SK-N-MC (cell line): ENCODE measurements at places on chromosomes 6 and 20.

DNA sequence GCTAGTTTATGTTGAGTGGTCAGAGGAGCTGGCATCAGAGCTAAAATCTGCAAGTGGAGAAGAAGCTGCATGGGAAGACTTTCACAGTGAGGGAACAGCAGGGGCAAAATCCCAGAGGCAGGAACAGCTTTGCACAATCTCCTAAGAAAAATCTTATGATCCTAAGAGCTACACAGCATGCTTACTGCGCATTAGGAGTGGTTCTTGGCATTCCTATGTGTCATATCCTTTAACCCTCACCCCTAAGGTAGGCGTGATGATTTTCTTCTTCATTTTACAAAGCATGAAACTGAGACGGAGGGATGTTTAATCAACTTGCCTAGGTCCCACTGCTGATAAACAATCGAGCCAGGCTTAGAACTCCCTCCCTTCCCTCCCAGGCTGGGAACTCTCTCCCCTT lies 313.6 kb upstream of the SULF2 start:
- DNase-seq, result no peak

DNA sequence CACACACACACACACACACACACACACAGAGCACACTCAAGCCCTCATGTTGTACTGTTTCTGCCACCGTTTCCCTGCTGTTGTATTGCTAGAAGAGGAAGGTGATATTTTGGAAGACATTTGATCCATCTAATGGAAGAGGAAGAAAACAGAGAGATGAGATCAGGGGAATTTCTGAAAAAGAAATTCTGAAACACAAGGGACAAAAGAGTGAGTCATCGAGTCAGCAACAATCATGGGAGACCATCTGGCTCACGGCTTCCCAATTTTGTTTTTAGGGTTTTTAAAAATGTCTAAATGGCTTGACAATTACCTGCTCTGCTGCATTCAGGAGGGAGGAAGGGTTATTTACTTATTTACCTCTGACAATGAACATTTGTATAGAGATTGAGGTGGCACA lies 22.0 kb downstream of the SOX4 start:
- DNase-seq, result no peak

GRCh38 chr6:139230391-139230840 lies 61.4 kb downstream of the TXLNB start:
- no peak for DNase-seq

- DNase-seq, result no peak
Measured at GRCh38 chr6:49535795-49536194, 14.7 kb upstream of the C6orf141 start.

DNA sequence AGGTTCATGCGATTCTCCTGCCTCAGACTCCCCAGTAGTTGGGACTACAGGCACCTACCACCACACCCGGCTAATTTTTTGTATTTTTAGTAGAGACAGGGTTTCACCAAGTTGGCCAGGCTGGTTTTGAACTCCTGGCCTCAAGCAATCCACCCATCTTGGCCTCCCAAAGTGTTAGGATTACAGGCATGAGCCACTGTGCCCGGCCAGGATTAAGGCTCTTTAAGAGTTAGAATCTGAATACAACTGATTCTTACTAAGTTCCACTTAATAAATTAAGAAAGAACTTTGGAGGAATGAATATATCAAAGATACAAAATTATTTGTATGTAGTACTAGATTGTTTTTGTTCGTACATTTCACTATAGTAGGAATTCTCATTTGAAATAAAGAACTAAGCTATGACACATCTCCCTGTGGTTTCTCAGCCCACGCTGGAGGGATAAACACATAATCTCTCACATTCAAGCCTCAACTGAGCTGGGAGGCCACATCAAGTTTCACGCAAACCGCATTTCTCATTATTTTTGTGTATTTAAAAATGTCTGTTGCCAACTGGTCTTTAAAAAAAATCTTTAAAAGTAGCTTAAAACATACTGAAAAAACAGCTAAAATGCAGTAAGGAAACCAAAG lies 34.2 kb downstream of the DTNBP1 start:
- no peak for DNase-seq

DNA sequence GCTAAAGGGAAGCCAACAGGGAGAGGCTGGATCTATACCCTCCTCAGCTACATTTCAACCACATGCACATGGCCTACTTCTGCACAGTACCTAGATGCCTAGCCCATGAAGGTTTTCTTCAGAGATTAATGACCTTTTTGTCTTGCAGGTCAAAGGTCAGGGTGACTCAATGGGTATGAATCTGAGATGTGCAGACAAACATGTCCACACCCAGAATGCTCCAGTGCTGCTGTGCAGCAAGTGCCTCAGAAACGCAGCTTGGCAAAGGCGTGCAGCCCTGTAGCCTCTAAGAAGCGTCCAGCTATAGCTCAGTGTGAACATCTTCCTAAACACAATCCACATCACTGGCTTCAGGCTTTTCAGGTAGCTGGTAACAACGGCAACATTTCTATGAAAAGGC lies 24.4 kb downstream of the MAP1LC3A start:
- DNase-seq, result no peak

- DNase-seq, result no peak
Measured at GRCh38 chr6:19312241-19312978, 524.8 kb upstream of the ID4 start.

- DNase-seq, result no peak
Measured at GRCh38 chr6:107629548-107630129, 139.7 kb downstream of the SOBP start.

- DNase-seq, result no peak
Measured at GRCh38 chr20:52004018-52004417, 187.6 kb downstream of the ZFP64 start.

DNA sequence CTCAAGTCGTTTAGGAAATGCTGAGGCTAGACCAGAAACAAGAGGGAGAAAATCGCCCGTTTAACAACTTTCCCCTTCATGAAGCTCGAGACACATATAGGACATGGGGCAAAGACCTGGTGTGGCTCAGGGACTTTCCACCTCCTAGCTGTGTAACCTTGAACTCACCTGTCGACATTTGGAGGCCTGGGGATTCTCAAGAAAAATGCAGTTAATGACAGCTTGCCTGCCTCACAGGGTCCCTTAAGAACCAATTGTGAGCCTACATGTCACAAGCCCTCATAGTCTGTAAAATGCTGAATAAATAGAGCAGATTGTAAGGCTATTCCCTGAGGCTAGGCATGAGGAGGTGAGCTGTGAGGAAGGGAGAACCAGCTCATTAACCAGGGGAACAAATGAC lies 35.1 kb downstream of the MGME1 start:
- no peak for DNase-seq

GRCh38 chr6:52647199-52647598 lies 23.7 kb upstream of the TMEM14A start:
- no peak for DNase-seq

GRCh38 chr6:51021171-51021570 lies 202.5 kb downstream of the TFAP2B start:
- peak; percentile 3 for DNase-seq

DNA sequence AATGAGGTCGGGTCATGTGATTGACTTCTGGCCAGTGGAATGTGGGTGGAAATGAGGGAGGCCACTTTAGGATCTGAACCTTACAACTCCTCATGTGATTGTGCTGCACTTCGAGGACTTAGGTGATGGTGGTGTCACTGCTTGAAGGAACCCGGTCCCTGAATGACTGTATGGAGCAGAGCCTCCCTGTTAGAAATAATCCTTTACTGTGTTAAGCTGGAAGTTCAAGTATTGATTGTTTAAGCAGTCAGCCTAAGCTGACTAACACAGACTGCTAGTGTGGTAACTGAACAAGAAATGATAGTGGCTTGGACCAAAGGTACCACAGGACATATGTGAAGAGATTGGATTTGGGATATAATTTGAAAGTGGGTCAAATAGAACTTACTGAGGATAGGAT lies 138.0 kb downstream of the OPN5 start:
- no peak for DNase-seq

- DNase-seq, result no peak
Measured at GRCh38 chr6:6775074-6775473, 186.6 kb downstream of the LY86 start.

DNA sequence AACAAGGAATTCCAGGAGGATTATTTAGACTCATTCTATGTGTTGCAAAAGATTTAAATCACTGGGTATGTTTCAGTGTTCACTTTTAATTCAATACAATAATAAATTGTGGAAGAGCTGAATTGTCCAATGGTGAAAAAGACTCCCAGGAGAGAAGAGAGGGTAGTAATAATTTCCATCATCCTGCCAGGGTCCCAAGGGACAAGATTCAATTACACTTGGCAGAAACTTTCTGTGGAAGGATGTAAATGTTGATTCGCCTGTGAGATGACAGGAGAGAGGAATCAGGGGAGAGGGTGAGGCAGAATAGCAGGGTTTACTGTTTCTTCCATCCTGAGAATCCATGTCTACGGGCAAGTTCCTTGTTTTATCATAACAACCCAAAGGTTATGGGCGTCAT lies 342.7 kb downstream of the ESR1 start:
- no peak for DNase-seq

GRCh38 chr6:40881501-40881900 lies 157.5 kb downstream of the UNC5CL start:
- DNase-seq, result no peak

DNA sequence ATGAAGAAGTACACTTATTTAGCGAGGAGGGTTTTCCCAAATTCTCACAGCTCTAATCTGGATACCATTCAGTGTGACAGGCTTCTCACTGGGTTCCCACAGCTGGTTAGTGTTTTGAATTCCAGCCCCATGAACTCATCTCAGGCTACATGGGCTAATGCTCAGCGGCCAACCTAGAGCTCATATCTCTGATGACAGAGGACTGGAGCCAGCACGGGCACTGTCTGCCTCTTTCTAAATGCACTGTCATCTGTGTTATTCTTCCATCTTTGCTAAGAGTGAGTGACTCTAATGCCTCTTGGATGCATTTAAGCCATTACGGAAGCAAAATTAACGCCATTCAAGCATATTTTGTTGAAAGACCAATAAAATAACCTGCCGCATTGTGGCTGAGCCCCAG lies 308.9 kb upstream of the JAG1 start:
- DNase-seq, result no peak

- DNase-seq, result peak; percentile 26
Measured at GRCh38 chr20:7375905-7376304, 564.4 kb downstream of the HAO1 start.

DNA sequence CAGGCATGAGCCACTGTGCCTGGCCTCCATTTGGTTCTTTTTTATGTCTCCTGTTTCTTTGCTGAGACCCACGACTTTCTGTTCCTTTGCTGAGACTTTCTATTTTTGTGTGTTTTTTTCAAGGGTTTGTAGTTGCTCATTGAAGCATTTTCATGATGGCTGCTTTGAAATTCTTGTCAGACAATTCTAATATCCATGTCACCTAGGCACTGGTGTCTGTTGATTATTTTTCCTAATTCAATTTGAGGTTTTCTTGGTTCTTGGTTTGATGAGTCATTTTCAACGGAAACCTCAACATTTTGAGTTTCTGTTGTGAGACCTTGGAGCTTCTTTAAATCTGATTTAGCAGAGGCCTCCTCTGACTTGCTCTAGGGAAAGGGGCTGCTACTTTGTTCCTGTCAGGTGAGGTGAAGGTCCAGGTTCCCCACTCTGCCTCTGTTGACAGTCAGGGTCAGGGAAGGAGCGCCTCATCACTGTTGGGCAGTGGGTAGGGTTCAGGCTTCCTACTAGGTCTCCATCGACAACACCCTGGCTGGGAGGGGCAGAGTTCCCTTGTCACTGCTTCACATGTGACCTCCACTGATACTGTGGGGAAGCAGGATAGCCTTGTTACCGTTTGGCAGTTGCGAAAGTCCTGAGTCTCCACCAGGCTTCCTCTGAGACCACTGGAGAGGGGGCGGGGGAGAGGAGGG lies 67.2 kb upstream of the RNF24 start:
- DNase-seq, result no peak

GRCh38 chr6:46244670-46245069 lies 73.9 kb upstream of the ENPP5 start:
- DNase-seq, result no peak

DNA sequence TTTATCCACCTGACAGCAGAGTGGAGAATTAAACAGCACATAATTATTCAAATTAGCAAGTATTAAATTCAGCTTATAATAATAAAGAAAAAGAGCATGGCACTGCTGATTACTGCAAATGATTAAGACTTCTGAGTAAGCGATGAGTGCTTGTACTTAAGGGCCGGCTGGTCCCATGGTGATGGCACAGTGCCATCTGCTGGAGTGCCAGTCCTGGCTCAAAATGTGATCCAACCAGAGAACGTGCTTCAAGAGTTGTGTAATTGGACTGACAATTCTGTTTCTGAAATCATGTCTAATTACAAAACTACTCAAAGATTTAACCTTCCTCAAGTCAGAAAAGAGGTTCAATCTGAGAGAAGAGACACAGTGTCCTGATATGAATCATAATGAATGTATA lies 181.6 kb upstream of the RGS17 start:
- DNase-seq, result peak; percentile 16

GRCh38 chr6:127186889-127187288 lies 68.4 kb downstream of the RSPO3 start:
- no peak for DNase-seq

- DNase-seq, result no peak
Measured at GRCh38 chr20:50774515-50774914, 20.3 kb upstream of the BCAS4 start.

DNA sequence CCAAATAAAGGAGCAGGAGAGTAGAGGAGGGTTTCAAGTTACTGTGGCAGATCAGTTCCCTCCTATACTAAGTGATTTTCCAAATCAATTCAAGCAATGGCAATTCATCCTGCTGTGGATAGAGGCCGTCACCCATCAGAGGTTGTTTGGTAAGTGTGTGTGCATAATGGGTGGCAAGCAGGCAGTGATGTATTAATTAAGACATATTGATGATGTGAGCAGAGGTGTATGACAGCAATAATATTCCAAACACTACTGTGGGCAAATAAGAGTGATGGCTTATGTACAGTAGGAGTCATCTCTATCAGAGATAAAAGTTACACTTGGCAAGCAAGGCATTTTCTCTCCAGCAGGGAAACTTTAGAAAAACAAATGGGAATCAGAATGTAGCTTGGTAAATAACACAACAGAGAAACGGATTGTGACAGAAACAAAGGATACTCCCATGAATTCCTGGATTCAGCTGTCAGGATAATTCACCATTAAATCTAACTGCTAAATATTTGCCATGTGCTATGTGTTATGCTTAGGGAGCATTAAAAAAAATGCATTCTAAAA lies 196.3 kb downstream of the KHDC1L start:
- no peak for DNase-seq

GRCh38 chr6:79911992-79912391 lies 35.4 kb downstream of the ELOVL4 start:
- no peak for DNase-seq

DNA sequence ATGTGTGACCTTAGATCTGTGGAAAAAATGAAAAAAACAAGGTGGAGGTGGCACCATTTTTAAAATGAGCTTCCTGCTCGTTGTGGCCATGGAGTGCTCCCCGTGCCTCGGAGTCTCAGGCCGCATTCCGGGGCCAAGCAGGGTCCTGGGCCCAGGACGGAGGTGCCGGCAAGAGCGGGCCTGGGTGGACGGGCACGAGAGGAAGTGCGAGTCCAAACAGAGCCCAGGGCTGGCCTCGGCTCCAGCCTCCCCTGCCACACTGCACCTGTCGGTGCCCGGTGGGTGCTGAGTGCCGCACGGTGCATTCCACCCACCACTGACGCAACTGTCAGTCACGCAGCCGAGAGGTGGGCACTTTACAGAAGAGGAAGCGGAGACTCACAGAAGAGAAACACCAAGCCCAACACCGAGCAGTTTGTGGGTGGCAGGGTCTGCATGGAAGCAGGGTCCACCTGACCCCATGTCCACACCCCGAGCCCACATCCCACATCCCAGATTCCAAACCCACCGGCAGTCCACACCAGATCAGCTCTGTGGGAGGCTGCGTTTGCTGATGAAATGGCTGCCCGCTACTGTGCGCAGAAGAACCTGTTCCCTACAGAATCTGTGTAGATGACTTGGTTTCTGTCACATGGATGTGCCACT lies 97.7 kb downstream of the PSMB1 start:
- DNase-seq, result no peak
